ENCODE measurements at places on chromosomes 7 and 10.

DNA sequence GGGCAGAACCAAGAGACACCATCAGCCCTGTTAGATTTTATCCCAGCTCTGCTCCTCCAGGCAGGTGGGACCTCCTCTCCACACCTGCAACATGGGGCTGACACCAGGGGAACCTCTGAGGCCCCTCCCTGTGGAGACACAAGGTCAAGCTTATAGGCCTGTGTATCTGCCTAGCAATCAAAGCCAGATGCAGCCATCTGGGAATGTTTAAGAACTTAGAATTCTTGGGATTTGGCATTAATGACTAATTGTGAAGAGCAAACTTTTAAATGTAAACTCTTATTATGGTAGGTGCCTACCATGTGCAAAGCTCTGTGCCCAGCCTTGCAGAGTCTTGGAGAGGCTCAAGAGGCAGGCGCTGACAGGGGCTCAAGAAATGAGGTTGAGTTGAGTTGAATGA is 52.1 kb downstream of the TBATA start:
- DNase-seq: no peak

DNA sequence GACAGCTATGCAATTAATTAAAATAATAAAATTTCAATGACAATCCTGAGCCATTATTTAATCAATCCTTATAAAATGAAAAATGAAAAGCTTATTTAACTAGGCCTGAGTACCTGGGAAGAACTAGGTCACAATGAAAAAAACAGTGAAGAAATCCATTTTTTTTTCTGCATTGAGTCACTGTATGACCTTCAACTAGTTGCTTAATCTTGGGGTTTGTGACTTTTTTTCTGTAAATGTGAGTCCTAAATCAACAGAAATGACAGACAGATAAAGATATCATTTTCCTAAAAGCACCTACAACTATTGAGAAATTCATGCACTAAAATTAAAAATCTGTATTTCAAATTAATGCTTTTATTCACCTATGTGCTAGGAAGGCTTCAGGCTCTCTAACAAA is 96.8 kb downstream of the TMEM26 start:
- DNase-seq: no peak

DNA sequence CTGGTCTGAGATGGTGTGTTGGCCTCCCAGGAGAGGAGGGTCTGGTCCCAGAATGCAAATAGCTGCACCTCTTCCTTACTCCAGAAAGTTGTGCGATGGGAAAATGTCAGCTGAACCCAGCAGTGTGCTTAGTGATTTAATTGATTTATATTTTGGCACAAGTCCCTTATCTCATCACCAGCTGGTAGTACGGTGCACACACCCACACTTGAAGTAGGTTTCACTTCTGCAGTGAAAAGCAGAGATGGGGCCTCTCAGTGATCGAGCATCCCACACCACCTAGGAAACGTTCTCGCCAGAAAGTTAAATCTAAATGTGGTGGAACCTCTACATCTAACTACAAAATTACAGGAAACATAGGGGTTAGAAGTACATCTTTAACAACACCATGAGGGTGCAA is 80.4 kb downstream of the UBE3C start:
- DNase-seq: no peak

DNA sequence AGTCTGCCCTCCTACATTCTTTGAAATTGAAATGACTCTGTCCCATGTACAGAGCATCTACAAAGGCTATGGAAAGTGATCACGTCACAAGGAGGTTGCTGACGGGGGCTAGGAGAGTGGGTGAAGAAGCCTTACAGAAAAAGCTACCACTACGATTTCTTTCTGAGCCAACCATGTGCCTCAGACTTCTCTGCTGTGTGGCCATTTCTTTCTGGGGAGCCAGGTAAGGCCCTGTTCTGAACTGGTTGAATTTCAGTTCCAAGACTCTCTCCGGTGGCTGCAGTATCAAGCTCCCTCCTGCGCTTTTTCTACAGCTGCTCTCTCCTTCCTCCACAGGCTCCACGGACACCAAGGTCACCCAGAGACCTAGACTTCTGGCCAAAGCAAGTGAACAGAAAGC is 112.5 kb upstream of the PRSS1 start:
- DNase-seq: no peak

DNA sequence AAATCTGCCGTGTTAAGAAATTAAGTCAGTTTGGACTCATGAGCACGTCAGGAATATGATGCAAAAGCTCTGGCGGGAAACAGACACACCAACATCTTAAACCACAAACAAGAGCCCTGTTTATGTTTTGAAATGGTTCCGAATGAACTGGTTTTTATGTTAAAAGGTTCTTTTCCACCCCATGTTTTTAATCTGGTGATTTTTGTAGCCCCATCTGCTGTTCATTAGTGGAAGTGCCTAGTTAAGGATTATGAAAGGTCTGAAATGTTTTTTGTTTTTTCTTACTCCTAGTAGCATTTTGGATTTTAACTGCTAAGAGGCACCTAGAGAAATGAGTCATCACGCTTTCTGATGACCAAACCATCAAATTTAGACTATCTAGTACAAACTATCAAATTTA is 404.1 kb upstream of the MKI67 start:
- DNase-seq: no peak

DNA sequence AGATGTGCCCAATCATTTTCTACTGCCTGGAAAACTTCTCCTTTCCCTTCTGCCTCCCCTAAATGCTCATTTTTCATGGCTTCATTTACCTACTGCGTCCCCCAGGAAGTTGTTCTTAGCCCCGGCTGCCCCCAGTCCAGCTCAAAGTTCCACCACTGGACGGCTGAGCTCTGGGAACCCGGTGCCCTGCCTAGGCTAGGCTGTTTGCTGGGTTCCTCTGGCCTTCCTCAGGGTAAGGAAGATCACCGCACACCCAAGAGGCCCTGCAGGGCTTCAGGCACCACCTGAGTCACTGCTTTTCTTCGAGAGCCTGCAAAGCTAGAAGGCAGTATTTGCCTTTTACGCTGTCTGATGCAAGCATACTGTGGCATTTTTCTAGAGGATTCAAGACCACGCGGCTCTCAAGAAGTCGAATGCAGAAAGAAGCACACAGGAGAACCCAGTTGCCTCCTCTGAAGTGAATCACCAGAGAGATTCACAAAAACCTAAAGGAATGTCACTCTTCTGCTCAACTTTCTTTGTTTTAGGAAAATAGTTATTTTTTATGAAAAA is 46.7 kb upstream of the ZMIZ1 start:
- DNase-seq: no peak

GRCh38 chr10:121167534-121168243 is 316.5 kb downstream of the WDR11 start:
- no peak for DNase-seq

GRCh38 chr7:38660427-38661099 is 29.4 kb upstream of the AMPH start:
- peak; percentile 70 for DNase-seq

DNA sequence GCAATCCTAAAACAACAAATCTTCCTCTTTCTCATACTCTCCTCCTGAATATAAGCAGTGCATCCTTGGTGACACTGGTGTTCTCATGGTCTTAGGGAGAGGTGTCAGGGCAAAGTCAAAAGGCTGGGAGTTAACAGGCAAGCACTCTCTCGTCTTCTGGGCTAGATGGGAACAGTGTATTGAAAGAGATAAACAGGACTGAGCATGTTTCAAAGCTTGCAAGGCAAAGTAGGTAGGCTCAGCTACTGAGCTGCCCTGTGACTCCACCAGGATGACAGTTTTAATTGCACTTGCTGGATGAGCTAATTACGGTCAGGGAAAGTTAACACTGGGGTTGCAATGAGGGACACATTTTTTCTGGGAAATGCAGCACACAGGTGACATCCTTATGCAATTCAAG is 554.9 kb upstream of the NRP1 start:
- DNase-seq: no peak

- peak; percentile 78 for DNase-seq
Observed at GRCh38 chr10:110007161-110007700, 553 bp upstream of the ADD3 start.

- no peak for DNase-seq
Observed at GRCh38 chr10:61376908-61377368, 76.2 kb downstream of the TMEM26 start.

DNA sequence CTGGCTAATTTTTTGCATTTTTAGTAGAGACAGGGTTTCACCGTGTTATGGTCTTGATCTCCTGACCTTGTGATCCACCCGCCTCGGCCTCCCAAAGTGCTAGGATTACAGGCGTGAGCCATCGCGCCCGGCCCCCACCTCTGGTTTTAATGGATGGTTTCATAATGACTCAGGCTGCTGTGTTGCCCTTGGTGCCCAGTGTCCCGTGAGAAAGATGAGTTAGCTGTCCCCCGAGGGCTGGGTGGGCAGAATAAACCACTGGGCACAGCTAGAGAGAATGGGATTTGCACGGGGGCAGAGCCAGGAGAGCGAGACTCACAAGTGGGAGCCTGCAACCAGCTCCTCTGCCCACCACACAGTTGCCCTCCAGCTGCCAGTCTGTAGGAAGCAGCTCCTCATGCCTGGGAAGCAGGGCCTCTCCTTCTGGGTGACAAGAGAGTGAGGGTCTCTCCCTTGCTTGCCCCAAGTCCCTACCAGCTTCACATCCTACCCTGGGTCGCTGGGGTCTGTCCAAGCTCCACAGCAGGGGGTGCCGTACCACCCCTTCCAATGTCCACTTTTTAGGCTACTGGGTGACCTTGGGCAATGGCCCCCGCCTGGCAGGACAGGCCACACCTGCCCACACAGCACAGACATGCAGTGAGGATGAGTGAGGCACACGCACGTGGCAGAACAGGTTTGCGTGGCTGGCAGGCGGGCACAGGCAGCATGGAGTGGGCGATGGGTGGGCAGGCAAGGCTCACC is 16.1 kb upstream of the NDST2 start:
- no peak for DNase-seq

GRCh38 chr7:141752634-141753033 is 11.3 kb upstream of the TAS2R3 start:
- DNase-seq: peak; percentile 7

- DNase-seq: no peak
Observed at GRCh38 chr7:30322271-30323005, 38.0 kb downstream of the ZNRF2 start.

- DNase-seq: peak; percentile 73
Observed at GRCh38 chr10:70296406-70296899, 12.6 kb upstream of the NPFFR1 start.

DNA sequence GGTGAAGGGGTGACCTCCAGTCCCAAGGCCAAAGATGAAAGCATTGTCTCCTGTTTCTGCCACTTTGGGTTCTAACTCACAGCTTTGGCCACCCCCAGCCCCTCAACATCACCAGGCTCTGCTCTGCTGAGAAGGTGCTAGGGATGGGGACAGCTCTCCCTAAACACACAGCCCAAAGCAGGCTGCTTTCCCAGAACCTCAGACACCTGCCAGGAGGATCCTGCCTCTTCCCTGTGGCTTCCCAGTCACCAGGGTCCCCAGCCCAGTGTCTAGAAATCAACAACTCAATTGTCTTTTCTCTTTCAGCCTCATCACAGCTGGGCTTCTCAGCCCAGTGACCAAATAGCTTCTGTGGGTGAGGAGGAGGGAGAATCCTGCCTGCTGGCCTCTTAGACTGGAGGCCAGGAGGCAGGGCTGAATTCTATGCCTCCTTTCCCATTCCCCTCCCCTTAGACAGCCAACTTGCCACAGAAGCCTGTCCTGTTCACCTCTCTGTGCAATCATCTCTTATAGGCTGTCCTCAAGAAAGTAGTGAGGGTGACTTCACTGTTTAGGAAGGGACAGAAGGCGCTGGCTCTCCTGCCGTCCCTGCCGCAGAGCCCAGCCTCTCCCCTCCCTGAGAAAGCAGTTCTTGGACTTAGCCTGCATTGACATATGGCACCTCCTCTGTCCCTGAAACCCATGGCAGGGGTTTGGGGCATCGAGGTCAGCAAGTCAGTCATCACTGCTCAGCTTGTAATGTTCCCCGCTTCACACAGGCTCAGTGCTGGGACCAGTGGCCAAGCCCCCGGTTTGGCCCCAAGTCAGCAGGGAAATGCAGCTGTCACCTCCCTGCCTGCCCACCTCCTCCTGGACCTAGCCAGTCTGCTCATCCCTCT is 3.7 kb downstream of the FGF8 start:
- DNase-seq: no peak

GRCh38 chr10:132877473-132877872 is 64.9 kb downstream of the CFAP46 start:
- DNase-seq: no peak

DNA sequence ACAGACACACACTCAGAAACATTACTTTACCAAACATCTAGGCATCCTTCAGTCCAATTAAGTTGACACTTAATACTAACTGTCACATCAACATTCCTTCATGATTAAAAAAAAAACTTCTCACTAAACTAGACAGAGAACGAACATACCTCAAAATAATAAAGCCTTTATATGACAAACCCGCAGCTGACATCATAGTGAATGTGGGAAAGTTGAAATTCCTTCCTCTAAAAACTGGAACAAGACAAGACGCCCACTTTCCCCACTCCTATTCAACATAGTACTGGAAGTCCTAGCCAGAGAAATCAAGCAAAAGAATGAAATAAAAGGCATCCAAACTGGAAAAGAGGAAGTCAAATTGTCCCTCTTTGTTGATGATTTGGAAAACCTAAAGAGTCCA is 96.9 kb upstream of the PPP1R9A start:
- no peak for DNase-seq

All from suppressor macrophage treated with lipopolysaccharide for 1 hour (primary cell).